Head of caudate nucleus (tissue), 42 donors: ENCODE measurements at places on chromosomes 11 and 22.
A peak's percentile ranks its signal among the peaks of the same experiment; 100 is the strongest.

- DNase-seq, result no peak
These were observed 399.1 kb upstream of the LARGE1 start for GRCh38 chr22:34319346-34319745.

GRCh38 chr22:39312410-39312809 is 7.0 kb downstream of the RPL3 start:
- DNase-seq, result no peak

GRCh38 chr11:75492181-75492820 is 33.4 kb downstream of the GDPD5 start:
- no peak for DNase-seq

GRCh38 chr11:66277471-66278362 is at the start of gene CNIH2:
CNIH2 (plus strand) TSS chr11:66278175; CDS start chr11:66278457, 282 bp downstream.
- DNase-seq, result peak; percentile 62

- DNase-seq, result no peak
These were observed 18.8 kb downstream of the MUC5B start for GRCh38 chr11:1241706-1242105.

- peak; percentile 94 for DNase-seq
These were observed 4.9 kb downstream of the LTO1 start for GRCh38 chr11:69670158-69670845.

- no peak for DNase-seq
These were observed 43.6 kb upstream of the HORMAD2 start for GRCh38 chr22:30036656-30037055.

- DNase-seq, result no peak
These were observed 46.3 kb upstream of the SLC22A12 start for GRCh38 chr11:64544616-64545296.

DNA sequence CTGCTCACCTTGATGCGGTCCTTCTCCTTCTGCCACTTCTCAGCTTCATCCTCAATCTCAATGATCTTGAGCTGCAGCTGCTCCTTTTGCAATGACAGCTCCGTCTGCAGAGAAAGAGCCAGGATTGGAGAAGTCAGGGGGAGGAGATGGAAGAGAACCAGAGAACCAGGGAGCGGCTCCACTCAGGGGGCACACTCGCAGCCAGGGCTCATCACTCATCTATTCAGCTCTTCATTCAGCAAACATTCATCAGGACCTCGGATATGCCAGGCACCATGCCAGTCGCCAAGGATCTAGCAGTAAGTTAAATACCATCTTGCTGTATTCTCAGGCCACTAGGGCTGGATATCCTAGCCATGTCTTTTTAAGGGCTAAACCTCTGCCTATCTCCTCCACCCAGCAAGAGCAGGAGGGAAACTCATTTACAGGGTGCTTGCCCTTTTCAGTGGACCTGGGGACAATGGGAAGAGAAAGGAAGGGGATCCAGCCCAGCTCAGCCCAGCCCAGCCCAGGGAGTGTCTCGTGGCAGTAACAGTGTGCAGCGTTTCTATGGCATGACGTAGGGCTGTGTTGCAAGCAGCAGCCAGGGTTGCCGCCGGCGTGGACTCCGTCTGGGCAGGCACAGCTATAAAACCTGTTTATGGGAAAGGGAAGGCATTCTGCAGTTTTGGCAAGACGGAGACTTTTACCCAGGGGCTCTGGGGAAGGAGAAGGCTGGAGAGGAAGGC is 9.4 kb downstream of the TRIM29 start:
- DNase-seq, result no peak

DNA sequence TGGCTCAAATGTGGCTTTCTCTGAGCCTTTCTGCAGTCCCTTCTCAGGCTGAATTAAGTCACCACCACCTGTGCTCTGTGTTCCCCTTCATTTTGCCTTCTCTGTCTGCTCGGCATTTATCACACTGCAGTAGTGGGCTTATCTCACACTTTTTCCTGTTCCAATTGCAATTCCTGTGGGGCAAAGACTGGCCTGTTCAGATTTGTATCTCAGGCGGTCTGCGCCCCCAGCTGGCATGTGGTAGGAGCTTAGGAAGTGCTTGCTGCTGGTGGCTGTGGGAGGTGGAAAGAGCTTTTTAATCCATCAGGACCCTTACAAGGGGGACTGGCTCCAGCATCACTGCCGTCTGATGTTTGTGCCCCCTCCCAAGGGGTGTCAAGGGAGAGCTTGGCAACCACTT is 21.2 kb downstream of the BMAL1 start:
- no peak for DNase-seq

DNA sequence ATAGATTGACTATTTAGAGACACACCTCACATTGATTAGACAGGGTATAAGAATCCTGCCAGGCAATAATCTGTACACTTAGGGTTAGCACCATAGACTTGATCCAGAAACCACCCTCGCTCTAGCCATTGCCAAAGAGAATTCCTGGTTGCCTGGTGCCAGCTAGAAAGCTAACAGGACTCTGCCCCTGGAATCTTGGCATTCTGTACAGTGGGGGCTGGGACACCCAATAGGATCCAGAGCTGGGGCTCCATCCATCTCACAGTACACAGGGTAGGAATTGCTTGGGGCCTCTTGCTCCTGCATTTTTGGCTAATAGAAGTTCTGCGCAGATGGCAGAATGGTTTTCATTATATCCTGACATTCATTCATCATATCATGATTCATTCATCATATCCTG is 3.0 kb upstream of the APLNR start:
- DNase-seq, result no peak

DNA sequence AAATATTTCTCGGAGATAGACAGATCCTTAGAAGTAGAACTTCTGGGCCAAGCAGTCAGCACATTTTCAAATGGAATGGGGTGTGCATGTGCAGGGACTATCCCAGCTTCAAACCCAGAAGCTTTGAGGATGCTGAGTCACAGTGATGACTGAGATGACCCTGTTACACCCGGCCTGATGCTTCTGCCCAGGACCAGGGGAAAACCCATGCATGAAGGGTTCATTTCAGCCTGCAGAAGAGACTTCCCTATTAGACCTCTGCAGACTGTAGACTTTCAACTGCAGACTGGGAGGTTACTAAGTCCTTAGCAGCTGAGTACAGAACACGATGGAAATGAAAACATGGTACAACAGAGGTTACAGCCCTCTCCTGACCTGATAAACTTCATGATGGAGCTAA is 3.6 kb upstream of the OR2AT4 start:
- no peak for DNase-seq

- DNase-seq, result no peak
These were observed 3.5 kb downstream of the KCNJ5 start for GRCh38 chr11:128894685-128895084.

DNA sequence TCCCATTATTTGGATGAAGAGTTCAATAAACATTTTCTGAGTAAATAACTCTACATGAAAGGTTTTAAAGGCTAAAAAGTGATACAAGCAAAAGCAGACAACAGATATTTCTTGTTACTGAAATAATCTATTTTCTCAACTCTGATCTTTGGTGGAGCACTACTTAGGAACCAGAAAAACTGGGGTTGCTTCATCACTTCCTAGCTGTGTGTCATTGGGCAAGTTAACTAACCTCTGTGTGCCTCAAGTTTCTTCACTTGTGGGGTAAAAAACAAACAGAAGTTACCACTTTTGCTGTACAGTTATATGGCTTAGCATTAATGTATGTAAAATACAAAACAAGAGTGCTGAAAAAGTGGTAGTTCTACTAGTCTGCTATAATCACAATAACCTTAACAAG is 5.6 kb downstream of the MAPK1 start:
- DNase-seq, result no peak

- DNase-seq, result no peak
These were observed 13.7 kb downstream of the GLYATL2 start for GRCh38 chr11:58830673-58831301.

- no peak for DNase-seq
These were observed 2.4 kb downstream of the CHEK1 start for GRCh38 chr11:125627236-125627910.

- no peak for DNase-seq
These were observed 2.6 kb downstream of the ANKRD13D start for GRCh38 chr11:67291481-67292381.

DNA sequence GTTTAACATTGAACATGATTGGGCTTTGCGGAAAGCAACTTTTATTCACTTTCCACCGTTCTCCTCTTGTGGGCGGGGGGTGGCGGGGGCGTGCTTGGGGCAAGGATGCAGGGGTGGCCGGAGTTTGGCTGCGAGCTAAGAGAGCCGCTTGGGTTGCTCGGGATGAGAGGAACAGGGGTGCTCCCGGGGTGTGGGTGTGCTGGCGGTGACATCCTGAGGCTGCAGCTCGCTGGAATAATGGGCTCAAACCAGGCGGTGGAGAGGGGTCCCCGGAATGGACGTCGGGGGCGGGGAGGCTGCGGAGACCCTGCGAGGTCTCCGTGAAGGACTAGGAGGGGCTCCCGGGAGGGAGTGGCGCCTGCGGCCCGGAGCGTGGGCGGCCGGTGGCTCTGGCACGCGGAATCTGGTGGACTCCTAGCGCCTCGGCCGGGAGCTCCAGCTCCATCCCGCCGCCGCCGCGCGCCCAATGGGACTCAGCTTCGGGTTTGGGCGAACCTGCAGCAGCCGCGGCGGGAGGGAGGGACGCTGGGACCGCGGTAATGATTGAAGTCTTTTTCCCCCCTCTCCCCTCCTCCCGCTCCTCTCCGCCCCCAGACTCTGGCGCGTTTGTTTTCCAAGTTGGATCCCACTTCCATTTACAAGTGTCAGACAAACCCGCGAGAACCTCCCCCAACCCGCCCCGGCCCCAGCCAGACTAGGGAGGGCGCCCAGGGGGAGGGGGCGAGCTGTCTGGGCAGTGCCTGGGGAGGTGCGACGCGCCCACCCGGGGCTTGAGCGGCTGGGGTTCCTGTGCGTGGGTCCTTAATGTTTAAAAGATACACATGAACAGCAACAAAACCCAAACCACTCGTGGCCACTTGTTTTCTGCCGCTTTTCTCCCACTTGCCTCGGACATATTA is 2.0 kb downstream of the FAT3 start:
- peak; percentile 13 for DNase-seq

GRCh38 chr11:122115524-122116379 is at the start of gene BLID:
BLID (minus strand) TSS chr11:122116215; CDS start chr11:122115922, 293 bp downstream.
- peak; percentile 72 for DNase-seq

GRCh38 chr11:76690736-76691135 is 20.2 kb upstream of the LRRC32 start:
- no peak for DNase-seq

DNA sequence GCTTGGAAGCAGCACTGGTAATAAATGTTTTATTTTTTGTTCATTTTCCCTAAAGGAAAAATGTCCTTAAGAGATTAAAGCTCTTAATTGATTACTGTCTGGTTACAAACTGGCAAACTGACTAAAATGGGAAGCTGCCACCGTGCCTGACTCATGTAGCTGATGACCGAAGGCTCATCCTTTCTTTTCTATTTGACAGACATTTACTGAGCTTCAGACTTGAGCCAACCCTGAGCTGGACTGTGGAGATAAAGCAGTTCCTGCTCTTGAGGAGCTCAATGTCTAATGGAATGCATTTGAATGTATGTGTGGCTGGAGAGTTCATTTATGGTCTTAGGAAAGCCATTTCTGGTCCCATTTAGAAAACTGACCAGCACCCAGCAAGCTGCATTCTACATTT is 91.3 kb downstream of the RNF169 start:
- DNase-seq, result no peak

DNA sequence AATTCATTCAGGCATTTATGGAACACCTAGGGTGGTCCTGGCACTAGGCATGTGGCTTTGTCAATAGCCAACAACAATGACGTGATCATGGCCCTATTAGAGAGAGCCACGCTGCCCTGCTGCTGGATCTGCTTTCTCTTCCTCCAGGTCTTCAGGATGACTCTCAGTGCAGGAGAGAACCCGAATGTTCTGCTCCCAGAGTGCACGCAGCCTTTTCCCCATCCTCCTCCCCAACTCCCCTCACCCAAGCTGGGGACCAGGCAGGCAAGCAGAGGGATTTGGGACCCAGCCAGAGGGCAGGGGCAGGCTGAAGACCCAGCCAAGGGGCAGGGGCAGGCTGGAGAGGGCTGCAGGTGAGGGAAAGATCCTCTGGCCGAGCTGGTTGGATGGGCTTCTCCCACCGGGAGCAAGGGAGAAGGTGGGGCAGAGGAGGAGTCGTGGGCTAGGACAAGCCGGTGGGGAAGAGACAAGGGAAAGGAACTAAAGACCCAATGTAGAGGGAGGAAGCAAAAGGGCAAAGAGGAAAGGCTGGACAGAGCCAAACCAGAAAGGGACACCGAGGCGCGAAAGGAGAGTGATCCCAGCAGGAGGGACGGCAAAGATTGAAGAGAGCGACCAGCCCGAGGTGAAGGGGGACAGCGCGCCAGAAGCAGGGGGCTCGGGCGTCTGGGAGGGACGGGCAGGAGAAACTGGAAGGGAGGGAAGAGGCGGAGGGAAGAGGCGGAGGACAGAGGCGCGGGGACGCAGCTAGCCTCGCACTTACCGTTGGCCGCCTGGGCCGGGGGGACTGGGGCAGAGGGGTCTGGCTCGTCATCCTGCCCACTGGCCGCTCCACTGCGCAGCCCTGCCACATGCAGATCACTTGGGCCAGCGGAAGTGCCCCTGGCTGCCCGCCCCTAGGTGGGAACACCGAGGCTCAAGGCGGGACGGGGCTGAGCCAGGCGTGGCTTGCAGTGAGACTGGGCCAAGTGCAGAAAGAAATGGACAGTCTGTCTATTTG is at the start of gene KCTD14:
TSS of gene KCTD14 (minus strand) at position 880 of the 1,000 bp plus-strand sequence. CDS start at position 853, 27 bp downstream.
- DNase-seq, result no peak

DNA sequence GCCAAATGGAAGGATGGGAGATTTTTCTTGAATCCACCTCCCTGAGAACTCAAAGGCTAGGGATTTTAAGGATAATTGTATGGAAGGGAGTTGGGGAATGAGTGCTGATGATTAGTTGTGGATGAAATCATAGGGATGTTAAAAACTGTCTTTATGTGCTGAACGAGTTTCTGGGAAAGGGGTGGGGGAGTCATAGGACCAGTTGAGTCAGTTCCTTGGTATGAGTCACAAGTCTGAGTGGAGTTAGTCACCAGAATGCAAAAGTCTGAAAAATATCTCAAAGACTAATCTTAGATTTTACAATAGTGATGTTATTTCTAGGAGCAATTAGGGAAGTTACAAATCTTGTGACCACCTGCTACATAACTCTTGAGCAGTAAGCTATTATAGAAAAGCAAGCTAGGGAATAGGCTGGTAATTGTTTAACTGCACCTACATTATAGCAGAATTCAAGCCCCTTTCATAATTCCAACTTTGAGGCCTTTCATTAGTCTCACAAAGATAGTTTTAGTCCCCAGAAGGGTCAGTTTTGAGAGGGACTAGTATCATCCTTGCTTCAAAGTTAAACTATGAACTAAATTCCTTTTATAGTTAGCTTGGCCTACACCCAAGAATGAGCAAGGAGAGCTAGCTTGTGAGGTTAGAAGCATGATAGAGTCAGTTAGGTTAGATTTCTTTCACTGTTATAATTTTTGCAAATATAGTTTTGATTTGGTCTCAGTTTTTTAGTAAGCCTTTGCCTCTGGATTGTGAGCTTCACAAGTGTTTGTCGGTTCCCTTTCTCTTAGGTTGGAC is 668.0 kb downstream of the ETS1 start:
- DNase-seq, result no peak

- no peak for DNase-seq
These were observed 64.0 kb downstream of the CWC15 start for GRCh38 chr11:94909371-94909820.

GRCh38 chr22:26479043-26479791 is 4.4 kb downstream of the HPS4 start:
- no peak for DNase-seq
